A549 (cell line): ENCODE measurements at places on chromosomes 3 and 15. TPM values are rescaled to one million over a fixed set of nuclear protein-coding genes. Genes with fewer than 3 reads are reported as not detected.

SSUH2 gene
- 0.35 to 0.56 TPM (median 0.47 TPM) in 3 replicates for polyA plus RNA-seq

CPLX3 gene
- not detected in 3 replicates for polyA plus RNA-seq

ZPLD1 gene
- polyA plus RNA-seq: 0.05 TPM in 1 of 3 replicates, not detected in the others

LRRC3B gene
- not detected in 3 replicates for polyA plus RNA-seq

CIAO2A gene
- 140 to 156 TPM (median 141 TPM) in 3 replicates for polyA plus RNA-seq

TRPC1 gene
- polyA plus RNA-seq: 10.1 to 11.8 TPM (median 10.3 TPM) in 3 replicates

ILDR1 gene
- polyA plus RNA-seq: not detected in 3 replicates

RNU5B-1 gene
- not detected in 3 replicates for polyA plus RNA-seq

TIMP4 gene
- 13.1 to 18.5 TPM (median 15.7 TPM) in 3 replicates for polyA plus RNA-seq

CFAP161 gene
- polyA plus RNA-seq: not detected in 3 replicates

XCR1 gene
- not detected in 3 replicates for polyA plus RNA-seq

CCR9 gene
- not detected in 3 replicates for polyA plus RNA-seq

SQOR gene
- polyA plus RNA-seq: 33.8 to 38.8 TPM (median 36.0 TPM) in 3 replicates

LNP1 gene
- 1.3 to 1.8 TPM (median 1.6 TPM) in 3 replicates for polyA plus RNA-seq

FOXB1 gene
- not detected in 3 replicates for polyA plus RNA-seq

SAMMSON gene
- not detected in 3 replicates for polyA plus RNA-seq

GRCh38 chr3:193982258-193982659 lies 153.7 kb upstream of the HES1 start:
- no peak for DNase-seq

DNA sequence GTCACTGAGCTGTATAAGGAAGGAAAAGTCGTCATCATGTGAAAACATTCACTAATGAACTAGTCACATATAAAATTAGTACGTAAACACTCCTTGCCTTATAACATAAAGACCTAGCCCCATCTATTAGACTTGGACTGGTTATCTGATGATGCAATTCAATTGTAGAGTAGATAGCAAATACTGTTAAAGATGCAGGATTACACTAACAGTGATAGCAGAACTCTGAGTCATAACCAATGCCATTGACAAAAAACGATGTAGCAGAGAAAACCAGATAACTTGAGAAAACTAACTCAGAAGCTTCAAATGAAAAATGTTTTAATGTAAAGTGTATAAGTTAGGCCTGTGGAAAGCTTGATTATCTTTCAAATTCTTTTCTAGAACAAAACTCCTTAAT lies 132.2 kb downstream of the WDR72 start:
- DNase-seq: no peak

GRCh38 chr3:188949996-188950395 lies 221.8 kb upstream of the TPRG1 start:
- no peak for DNase-seq

DNA sequence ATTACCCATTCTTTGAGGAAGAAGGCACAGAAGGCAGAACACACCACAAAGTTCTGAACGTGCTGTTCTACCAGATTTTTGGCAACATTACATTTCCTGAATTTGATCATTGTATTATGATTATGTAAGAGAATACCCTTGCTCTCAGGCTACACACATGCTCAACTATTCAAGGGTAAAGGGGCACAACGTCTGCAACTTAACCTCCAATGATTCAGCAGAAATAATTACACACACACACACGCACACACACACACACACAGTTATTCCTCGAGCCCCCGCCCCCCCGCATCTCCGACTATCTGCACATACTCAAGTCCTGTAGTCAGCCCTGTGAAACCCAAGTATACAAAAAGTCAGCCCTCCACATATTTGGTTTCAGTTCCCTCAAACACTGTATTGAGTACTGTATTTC lies 26.8 kb downstream of the RPN1 start:
- DNase-seq: no peak

- no peak for DNase-seq
Observed at GRCh38 chr3:180184816-180185215, 148.1 kb upstream of the PEX5L start.

DNA sequence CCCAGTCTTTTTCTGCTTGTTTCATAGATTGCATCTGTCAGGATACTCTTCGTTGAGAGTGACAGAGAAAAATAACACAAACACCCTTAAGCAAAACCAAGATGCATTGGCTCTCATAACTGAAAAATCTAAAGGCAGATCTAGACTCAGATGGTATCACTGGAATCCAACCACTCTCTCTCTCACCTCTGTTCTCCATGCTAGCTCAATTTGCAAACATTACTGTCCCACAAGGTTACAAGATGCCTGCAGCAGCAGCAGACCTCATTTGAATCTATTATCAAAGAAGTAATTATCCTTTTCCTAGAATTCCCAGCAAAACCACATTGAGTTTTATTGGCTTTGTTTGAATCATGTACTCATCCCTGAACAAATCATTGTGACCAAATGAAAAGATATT lies 19.1 kb upstream of the PCOLCE2 start:
- no peak for DNase-seq

DNA sequence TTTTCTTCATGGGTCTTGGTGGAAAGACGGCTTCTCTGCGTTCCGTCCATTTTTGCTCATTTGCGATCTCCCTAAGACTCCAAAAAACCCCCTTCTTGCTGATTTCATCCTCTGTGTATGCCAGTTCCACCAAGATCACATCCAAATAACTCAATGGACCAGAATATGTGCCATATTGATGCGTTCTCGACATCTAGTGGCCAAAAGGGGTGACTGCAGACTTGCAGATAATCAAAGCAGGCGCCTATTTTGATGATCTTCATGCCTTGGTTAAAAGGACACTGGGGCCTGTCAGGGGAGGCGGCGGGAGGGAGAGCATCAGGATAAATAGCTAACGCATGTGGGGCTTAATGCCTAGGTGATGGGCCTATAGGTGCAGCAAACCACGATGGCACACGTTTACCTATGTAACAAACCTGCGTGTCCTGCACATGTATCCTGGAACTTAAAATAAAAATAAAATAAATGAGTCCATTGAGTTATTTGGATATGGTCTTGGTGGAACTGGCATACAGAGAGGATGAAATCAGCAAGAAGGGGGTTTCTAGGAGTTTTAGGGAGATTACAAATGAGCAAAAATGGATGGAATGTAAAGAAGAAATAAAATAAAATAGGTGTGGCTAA lies 104.2 kb upstream of the RAD18 start:
- DNase-seq: peak; percentile 59

DNA sequence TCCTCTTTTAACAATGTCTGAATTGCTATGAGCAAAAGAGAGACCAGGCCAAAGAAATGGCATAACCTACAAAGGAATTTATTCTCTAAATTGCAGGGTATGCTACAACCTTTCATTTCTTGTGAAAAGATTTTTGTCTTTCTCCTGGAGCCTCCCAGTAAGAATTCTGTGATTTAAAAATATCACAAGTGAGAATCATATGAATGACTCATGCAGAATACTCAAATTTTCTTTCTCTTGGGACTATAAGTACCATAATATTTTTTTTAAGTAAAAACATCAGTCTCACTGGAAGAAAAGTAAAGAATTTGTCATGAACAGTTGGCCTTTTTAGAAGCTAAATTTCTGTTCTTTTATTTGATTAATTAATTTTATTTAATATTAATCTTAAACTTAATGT lies 26.3 kb downstream of the SYNPR start:
- DNase-seq: no peak

- no peak for DNase-seq
Observed at GRCh38 chr15:51629612-51630011, 7.0 kb upstream of the DMXL2 start.

DNA sequence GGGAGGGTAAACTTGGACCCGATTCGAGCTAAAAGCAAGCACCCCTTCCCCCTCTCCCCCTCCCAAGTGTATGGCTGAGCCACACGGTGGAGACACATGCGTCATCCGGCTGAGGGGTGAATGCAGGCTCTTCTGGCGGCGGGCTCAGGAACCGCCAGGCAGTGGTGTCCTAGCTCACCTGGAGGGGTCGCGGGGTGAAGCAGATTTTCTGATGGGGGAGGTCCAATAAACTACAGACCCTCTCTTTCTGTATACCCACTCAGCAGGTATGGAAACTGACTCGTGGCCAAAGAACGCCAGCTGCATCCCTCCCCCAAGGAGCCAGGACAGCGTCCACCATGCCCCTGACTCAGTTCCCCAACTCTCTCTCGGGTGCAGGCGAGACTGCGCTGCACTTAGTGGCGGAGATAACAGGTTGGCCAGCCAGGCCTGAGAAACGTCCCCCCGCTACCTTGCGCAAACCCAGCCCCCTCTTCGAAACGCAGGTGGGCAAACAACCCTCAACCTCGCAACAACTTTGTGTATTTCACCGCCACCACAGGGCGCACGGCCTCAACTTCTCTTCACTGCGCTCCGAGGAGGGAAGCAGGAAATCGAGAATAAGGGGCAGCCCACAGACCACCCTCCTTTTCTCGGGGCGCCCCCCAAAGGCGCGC lies 1.3 kb downstream of the MAGI1 start:
- DNase-seq: peak; percentile 26

GRCh38 chr3:3227640-3228039 lies 48.1 kb upstream of the CRBN start:
- DNase-seq: no peak

- no peak for DNase-seq
Observed at GRCh38 chr3:62587169-62587568, 213.8 kb upstream of the FEZF2 start.

DNA sequence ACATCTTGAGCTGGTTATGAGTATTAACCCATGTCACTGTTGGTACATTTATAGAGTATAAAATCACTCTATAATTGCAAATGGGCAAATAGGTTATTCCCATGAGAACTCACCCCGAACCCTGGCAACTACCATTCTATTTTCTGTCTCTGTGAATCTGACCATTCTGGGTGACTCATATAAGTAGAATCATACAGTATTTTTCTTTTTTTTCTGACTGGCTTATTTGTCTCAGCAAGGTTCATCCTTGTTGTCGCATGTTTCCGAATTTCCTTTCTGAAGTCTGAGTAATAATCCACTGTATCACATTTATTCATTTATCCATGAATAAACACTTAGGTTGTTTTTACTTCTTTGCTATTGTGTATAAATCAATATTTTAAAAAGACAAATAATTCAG lies 59.9 kb upstream of the CHRM5 start:
- no peak for DNase-seq

DNA sequence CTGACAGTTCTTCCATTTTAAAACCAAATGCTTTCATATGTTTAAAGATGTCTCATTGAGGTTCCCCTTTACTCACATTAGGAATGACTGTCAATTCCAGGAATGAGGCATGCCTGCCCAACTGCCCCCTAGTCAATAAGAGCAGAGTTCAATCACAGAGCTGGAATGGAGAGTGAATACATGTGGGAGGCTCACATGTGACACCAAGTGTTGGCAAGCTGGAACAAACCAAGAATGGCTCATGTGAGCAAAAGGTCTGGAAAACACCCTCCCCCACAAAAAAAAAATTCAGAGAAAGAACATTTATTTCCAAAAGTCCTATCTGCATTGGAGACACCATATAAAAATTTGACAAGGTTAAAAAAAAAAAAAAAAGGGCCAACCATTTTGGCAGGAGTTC lies 3.7 kb downstream of the PBRM1 start:
- peak; percentile 49 for DNase-seq

- peak; percentile 41 for DNase-seq
Observed at GRCh38 chr3:34015204-34016142, 217.0 kb downstream of the PDCD6IP start.

GRCh38 chr15:28456476-28457395 lies 76.0 kb downstream of the GOLGA8G start:
- no peak for DNase-seq

- no peak for DNase-seq
Observed at GRCh38 chr3:141459008-141459407, 27.8 kb upstream of the RASA2 start.

DNA sequence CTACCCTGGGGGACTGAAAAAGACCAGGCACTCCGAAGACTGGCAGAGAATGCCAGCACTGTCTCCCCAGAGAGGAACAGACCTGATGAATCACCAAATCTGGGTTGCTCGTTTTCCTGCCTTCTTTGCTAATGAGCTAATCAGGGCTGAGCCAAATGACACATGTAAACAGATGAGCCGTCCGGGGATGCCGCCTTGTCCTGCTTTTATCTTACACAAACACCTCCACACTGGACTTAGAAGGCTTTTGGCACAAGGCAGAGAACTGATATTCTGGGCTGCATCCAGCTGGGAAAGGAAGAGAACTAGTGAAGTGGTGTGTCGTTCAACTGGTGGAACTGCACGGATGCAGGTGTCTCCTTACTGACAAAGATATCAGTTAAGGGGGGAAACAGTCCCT lies 88.1 kb downstream of the MECOM start:
- DNase-seq: no peak

DNA sequence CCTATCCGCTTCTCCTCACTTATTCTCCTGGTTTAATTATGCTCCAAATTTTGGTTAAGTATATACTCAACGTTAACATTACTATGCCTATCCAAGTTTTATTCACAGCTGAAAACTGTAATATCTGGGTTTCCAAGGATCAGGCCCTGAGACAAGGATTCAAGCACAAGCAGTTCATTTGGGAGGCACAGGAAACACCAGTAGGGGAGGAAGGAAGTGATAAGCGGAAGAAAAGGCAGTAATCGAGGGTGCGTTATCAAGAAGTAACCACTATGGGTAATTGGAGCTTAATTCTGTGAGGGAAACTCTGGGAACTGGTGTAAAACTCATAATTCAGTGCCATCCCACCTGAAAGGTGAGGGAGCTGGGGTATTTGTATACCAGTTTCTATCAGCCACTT lies 120.3 kb downstream of the KCNAB1 start:
- no peak for DNase-seq

GRCh38 chr3:166783206-166783605 lies 596.9 kb downstream of the ZBBX start:
- DNase-seq: no peak

DNA sequence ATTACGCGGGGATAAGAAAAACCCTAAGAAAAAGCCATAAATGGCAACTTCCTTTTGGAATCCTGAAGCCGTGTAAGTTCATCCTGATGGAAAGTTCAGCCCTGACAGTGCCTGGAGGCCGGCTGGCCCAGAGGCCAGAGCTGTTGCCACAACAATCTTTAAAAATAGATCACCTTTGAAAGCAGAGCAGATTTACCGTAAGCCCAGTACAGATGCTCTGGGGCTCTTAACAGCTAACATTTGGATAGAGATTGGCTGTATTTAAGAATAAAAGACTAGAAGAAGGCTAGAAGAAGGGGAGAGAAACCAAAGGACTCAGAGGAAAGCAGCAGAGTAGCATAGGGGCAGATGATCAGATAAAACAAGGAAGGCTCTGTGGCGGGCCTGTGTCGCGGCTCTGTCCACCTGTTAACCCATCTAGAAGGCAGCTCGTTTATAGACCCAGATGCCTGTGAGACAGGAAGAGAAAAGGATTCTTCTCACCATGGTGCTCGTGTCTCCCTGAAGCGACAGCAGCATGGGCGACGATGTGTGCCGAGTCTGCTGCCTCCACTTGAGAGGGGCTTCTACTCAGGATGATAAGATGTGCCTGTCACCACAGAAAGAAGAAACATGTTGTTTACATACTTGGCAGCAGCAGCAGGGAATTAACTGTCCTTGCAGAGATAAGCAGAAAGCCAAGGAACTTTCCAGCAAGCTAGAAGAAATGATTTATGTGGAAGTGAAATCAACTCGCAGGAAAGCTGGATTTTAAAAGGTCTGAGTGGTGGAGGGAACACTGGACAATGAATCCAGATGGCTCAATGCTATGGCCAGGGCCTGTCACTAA lies 69.9 kb downstream of the SYNM start:
- DNase-seq: no peak
